ENCODE measurements at places on chromosomes 1 and 21. TPM values are rescaled to one million over a fixed set of nuclear protein-coding genes. Genes with fewer than 3 reads are reported as not detected.

GRCh38 chr1:210248341-210248740, 15.7 kb downstream of the SERTAD4 start:
- no peak for DNase-seq

DNA sequence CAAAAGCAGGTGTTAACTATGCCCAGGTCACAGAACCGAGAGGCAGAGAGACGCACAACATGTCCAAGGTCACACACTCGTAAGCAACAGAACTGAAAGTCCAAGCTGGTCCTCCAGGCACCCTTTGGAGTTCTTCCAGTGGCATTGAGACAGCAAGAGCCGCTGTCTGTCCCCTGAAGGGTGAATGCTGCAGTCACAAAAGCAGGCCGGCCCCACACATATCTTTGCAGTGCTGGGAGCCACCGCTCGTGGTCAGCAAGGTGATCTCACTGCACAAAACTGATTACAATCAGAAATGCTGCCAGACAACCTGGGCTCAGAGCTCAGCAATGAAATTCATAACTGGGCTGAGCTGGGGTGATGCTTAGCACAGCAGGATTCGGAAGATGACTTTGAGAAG, 47.4 kb upstream of the RAB4A start:
- DNase-seq = no peak

- no peak for DNase-seq
Measured at GRCh38 chr1:172776071-172776470, 117.2 kb downstream of the FASLG start.

GRCh38 chr1:62508187-62508758, 71.4 kb downstream of the USP1 start:
- DNase-seq = peak; percentile 48

- no peak for DNase-seq
Measured at GRCh38 chr1:156806512-156807440, 9.9 kb downstream of the SH2D2A start.

DNA sequence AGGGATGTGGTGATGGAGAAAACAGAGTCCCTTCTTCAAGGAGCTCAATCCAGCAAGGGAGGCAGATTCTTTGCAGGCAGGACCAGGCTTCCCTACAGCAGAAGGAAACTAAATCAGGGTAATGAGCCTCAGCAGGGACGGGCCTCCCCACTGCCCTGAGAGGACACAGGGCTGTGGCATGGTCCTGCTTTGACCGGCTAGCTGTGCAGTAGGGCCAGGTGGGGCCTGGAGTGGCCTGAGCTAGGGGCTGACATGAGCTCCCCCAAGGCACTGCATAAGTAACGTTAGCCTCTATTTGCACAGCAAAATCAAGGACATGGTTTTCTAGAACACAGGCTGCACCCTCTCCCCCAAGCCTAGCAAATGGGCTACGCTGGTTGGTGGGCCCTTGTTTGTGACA, 162.9 kb downstream of the RYR2 start:
- DNase-seq = no peak

DNA sequence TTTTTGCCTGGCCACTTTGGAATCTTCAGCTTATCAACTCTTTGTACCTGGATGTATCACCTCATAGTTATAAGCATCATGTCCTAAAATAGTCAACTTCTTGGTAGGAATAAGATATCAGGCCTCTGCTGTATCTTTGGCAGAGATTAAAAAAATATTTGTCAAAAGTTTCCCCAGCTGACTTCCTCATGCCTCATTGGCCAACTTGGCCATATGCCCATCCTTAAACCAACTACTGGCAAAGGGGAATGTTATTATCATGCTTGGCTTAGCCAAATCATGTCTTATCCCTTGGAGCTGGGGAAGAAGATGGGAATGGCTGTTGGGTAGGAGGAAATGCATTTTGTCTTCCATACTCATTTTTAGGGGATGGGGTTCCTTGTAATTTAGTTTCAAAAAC, 23.4 kb downstream of the NFASC start:
- peak; percentile 41 for DNase-seq

- DNase-seq = no peak
Measured at GRCh38 chr1:156936191-156936590, 15.8 kb downstream of the LRRC71 start.

- no peak for DNase-seq
Measured at GRCh38 chr1:89823679-89824292, 3.0 kb downstream of the LRRC8D start.

DNA sequence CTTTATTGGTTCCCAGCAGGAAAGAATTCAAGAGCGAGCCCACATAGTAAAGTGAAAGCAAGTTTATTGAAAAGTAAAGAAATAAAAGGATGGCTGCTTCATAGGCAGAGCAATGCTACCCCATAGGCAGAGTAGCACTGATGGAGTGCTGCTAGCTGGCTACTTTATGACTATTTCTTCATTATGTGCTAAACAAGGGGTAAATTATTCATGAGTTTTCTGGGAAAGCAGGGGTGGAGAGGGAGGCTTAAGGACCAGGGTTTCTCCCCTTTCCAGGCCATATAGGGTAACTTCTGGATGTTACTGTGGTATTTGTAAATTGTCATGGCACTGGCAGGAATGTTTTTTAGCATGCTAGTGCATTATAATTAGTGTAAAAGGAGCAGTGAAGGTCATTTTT, 1271.4 kb downstream of the KCNT2 start:
- no peak for DNase-seq

LMOD1 gene
- total RNA-seq = 2.4 TPM

GUCA2B gene
- not detected for total RNA-seq

MTHFR gene
- total RNA-seq = 34.4 TPM

RNU1-1 gene
- total RNA-seq = not detected

CYYR1 gene
- not detected for total RNA-seq

Data from G401 (cell line).